Activated T-cell treated with anti-CD3 and anti-CD28 coated beads for 4 hours (primary cell): ENCODE measurements at places on chromosomes 12 and 14.

DNA sequence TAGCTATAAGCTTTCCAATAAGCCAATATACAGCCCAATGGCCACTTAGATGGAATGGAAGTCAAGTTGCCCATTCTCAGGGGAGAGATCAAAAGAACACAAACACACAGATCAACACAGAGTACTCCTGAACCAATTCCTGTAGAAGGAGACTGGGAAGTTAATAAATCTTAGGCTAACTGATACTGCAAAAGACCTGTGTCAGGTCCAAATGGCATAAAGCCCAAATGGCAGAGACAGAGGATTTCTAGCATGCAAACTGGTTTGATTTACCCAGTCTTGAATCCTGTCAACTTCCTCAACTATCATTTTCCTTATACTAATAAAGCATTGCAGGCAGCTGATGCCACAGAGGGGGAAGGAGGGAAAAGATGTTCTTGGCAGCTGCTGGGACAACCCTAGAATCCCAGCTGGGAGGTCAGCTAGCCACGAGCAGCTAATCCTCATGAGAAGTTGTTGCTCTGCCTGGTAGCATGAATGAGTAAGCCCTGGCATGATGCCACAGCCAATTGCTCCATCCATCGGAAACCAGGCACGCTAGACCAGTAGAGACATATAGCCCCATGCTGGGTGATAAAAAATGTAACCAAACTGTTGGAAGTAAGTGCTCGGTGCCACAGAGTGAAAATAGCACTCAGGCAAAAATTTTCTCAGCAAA, 26.2 kb downstream of the ANG start:
- DNase-seq, result no peak

DNA sequence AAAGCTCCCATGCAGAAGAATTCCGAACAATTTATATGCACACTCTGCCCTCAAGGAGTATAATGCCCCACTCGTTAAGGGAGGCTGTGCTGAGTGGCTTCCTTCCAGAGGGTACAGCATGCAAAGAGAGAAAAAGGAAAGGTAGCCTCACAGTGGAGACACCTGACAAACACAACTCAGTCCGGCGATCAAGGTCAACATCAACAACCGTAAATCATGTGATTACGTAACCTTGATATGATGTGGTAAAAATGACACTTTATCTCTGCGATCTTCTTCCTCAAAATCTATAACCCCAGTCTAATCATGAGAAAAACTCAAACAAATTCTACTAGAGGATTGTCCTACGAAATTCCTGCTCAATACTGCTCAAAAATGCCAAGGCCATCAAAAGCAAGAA, 400.5 kb upstream of the CCDC196 start:
- no peak for DNase-seq

DNA sequence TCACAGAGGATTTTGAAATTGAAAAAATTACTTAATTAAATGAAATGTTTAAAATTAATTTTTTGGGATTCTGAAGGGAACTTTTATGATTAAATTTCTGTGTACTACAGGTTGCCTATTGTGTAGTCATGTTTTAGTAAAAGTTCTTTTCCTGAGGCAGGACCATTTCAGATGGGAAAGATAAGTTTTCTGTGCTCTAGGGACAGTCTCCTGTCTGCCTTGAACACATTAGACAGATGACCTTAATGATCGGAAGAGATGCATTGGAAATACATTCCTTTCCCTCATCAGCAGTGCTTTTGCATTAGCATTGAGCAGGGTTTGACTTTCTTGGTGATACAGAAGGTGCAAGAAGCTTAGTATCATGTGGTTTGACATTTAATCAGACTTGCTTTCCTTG, 28.1 kb downstream of the CRADD start:
- DNase-seq, result no peak

- DNase-seq, result no peak
These were observed 22.7 kb upstream of the LTA4H start for GRCh38 chr12:96057986-96058553.

GRCh38 chr12:56522411-56523193, 982 bp downstream of the RBMS2 start:
- no peak for DNase-seq

DNA sequence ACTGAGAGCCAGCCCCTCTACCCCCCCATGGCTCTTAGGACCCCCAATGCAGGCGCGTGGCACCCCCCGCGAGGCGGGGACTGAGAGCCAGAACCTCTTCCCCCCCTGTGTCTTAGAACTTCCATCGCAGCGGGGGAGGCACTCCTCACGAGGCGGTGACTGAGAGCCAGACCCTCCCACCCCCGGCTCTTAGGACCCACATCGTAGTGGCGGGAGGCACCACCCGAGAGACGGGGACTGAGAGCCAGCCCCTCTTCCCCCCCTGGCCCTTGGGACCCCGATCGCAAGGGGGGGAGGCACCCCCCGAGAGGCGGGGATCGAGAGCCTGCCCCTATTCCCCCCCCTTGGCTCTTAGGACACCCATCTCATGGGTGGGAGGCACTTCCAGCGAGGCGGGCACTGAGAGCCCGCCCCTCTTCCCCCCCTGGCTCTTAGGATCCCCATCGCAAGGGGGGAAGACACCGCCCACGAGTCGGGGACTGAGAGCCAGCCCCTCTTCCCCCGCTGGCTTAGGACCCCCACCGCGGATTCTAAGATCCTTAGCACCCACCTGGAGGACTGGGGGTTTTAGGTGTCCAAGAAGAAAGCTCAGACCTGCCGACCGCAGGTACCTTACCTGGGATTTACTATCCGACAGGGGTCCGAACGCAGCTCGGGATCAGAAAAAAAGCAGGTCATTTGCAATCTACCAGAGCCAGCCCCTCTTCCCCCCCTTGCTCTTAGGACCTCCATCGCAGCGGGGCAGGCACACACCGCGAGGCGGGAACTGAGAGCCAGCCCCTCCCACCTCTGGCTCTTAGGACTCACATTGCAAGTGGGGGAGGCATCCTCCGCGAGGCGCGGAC, 44.9 kb downstream of the DDX11 start:
- DNase-seq, result no peak

- no peak for DNase-seq
These were observed 27.4 kb downstream of the OAS2 start for GRCh38 chr12:113005762-113006161.

- no peak for DNase-seq
These were observed 185.3 kb upstream of the ABCD2 start for GRCh38 chr12:39804898-39805297.
